Liver (tissue), 10 donors: ENCODE measurements at places on chromosomes 2 and 18. TPM values are rescaled to one million over a fixed set of nuclear protein-coding genes. Genes with fewer than 3 reads are reported as not detected.

DNA sequence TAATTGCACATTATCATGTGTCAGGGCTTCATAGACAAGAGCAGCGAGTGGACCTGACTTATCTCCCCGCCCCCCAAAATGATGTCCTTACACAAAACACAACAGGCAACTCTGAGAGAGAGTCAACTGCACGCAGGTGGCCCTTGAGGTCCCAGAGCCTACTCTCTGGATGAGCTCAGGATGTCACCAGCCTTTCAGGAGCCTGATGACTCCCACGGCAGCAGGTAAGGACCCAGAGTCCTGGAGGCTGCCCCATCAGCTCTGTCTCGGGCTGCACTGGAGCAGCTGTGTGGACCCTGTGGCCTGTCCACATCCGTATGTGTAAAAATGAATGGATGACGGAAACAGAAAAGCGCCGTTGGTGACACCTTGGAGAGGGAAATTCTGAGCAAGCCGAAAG, 130.9 kb downstream of the HDAC4 start:
- no peak for DNase-seq
- H3K4me1 ChIP-seq = peaks cover 21% of the 10 kb centered on the region
- no peak overlapping the region for H3K27ac ChIP-seq
- H3K4me3 ChIP-seq = no peak overlapping the region
- no peaks in the 10 kb centered on the region for H3K27me3 ChIP-seq

DNA sequence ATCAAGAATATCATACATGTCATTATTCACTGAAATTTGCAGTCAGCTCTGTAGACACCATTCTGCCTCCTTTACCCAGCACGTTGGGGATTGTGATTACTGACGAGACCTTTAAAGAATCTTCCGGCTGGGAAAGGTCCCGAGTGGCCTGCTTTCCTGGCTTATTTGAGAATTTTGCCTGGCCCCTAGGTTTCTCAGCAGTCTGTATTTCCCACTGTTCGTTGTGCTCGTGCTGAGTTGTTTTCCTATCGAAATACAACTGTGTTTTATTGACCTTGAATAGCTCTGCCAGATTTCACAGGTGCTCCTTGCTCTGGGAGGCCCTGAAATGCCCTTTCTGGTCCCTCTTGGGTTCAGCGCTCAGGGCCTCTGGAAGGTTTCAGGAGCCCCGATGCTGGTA, 94.9 kb downstream of the AGAP1 start:
- no peaks in the 10 kb centered on the region for H3K27me3 ChIP-seq
- DNase-seq = no peak
- H3K27ac ChIP-seq = no peak overlapping the region
- H3K36me3 ChIP-seq = no peaks in the 10 kb centered on the region
- H3K4me1 ChIP-seq = no peaks in the 10 kb centered on the region

Gene POTEI
- total RNA-seq = not detected

GRCh38 chr2:108565778-108566375, 31.6 kb downstream of the LIMS1 start:
- H3K27ac ChIP-seq = no peak overlapping the region
- no peaks in the 10 kb centered on the region for H3K36me3 ChIP-seq
- no peak overlapping the region for H3K4me3 ChIP-seq
- no peaks in the 10 kb centered on the region for H3K27me3 ChIP-seq
- no peaks in the 10 kb centered on the region for H3K4me1 ChIP-seq

DNA sequence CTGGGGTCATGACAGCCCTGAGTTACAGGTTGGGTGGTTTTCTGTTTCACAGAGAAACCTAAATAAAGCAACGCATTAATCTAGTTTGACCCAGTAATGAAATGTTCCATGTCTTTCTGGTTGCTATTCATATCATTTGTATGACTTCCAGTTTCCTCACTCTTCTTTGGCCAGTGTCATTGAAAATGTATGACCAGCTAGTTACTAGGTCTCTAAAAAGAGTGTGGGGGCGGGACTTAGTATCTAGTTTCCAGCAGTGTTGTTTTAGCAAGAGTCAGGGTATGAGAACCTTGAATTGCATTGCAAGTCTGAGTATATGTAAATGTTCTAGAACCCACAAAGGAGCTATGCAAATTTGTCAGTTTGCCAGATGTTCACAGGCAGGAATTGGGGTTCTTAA, 47.7 kb downstream of the SLC9A2 start:
- H3K4me3 ChIP-seq = no peak overlapping the region
- no peaks in the 10 kb centered on the region for H3K36me3 ChIP-seq
- no peak overlapping the region for H3K27ac ChIP-seq
- H3K4me1 ChIP-seq = no peaks in the 10 kb centered on the region
- DNase-seq = no peak

- no peaks in the 10 kb centered on the region for H3K27me3 ChIP-seq
- H3K27ac ChIP-seq = no peak overlapping the region
- DNase-seq = no peak
- H3K4me1 ChIP-seq = peaks cover 13% of the 10 kb centered on the region
Measured at GRCh38 chr2:41896186-41896846, 151.5 kb upstream of the PKDCC start.

- no peaks in the 10 kb centered on the region for H3K4me1 ChIP-seq
- DNase-seq = no peak
- peaks cover 2% of the 10 kb centered on the region for H3K36me3 ChIP-seq
- no peaks in the 10 kb centered on the region for H3K27me3 ChIP-seq
Measured at GRCh38 chr18:49884959-49885358, 71.6 kb upstream of the ACAA2 start.

DNA sequence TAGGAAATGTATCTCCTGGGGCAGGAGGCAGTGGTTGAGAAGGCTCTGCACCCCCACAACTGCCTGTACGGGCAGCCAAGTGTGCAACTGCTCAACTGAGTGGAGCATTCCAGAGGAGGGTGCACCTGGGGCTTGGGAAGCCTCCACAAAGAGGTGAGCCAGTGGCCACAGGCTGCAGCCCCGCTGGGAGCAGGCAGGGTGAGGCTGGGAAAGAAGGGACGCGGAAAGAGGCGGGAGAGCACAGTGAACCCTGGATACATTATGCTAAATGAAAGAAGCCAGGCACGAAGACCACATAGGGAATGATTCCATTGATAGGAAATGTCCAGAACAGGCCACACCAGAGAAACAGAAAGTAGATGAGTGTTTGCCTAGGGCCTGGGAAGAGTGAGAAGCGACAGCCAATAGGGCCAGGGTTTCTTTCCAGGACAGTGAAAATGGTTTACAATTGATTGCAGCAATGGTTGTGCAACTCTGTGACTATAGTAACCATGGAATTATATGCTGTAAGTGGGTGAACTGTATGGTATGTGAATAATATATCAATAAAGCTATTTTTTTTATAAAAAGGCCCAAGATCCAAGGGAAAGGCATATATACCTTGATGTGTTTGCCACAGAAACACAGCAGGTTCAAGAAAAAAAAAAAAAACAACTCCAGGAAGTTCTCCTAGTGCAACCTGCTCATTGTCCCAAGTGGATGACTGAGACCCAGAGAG, 82.4 kb downstream of the DDX1 start:
- H3K27me3 ChIP-seq = no peaks in the 10 kb centered on the region
- no peak overlapping the region for H3K4me3 ChIP-seq
- H3K36me3 ChIP-seq = no peaks in the 10 kb centered on the region
- no peak overlapping the region for H3K27ac ChIP-seq
- H3K4me1 ChIP-seq = no peaks in the 10 kb centered on the region

DNA sequence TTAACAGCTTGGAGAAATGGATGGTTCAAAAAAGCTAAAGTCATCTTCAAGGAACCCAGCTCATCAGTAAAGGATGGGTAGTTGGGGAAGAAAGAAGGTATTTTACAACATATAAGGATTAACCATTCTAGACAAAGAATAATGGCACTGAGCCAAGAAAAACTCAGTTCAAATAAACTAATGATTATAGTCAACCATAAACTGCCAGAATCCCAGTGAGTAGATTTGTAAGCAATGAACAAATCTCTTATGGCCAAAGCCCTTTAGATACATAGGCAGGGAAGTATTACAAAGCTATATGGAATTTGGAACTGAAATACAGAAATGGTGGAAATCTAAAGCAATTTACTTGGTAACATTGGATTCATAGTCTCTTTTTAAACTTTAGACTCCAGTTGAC, 92.4 kb upstream of the ZFP36L2 start:
- H3K4me3 ChIP-seq = no peak overlapping the region
- no peaks in the 10 kb centered on the region for H3K36me3 ChIP-seq
- no peaks in the 10 kb centered on the region for H3K27me3 ChIP-seq
- DNase-seq = no peak

GRCh38 chr2:200454927-200455801, 54.7 kb downstream of the KCTD18 start:
- no peaks in the 10 kb centered on the region for H3K4me1 ChIP-seq
- DNase-seq = no peak
- peaks cover 14% of the 10 kb centered on the region for H3K36me3 ChIP-seq
- H3K4me3 ChIP-seq = no peak overlapping the region

Gene GKN2
- not detected for total RNA-seq

GRCh38 chr2:152047824-152048471, 50.9 kb downstream of the CACNB4 start:
- no peaks in the 10 kb centered on the region for H3K27me3 ChIP-seq
- DNase-seq = no peak
- H3K4me3 ChIP-seq = no peak overlapping the region
- no peaks in the 10 kb centered on the region for H3K4me1 ChIP-seq
- no peaks in the 10 kb centered on the region for H3K36me3 ChIP-seq

Gene TUBA3D
- 0.08 TPM for total RNA-seq

- no peak for DNase-seq
- H3K27me3 ChIP-seq = no peaks in the 10 kb centered on the region
- H3K27ac ChIP-seq = no peak overlapping the region
- no peak overlapping the region for H3K4me3 ChIP-seq
Measured at GRCh38 chr2:42849311-42849710, 56.9 kb upstream of the HAAO start.

Gene REEP1
- 1.7 TPM for total RNA-seq

- H3K4me3 ChIP-seq = no peak overlapping the region
- no peak overlapping the region for H3K27ac ChIP-seq
- no peaks in the 10 kb centered on the region for H3K4me1 ChIP-seq
- no peaks in the 10 kb centered on the region for H3K27me3 ChIP-seq
- DNase-seq = no peak
- H3K36me3 ChIP-seq = no peaks in the 10 kb centered on the region
Measured at GRCh38 chr2:236089271-236090026, 78.7 kb downstream of the GBX2 start.

Gene NR4A2
- 0.23 TPM for total RNA-seq

DNA sequence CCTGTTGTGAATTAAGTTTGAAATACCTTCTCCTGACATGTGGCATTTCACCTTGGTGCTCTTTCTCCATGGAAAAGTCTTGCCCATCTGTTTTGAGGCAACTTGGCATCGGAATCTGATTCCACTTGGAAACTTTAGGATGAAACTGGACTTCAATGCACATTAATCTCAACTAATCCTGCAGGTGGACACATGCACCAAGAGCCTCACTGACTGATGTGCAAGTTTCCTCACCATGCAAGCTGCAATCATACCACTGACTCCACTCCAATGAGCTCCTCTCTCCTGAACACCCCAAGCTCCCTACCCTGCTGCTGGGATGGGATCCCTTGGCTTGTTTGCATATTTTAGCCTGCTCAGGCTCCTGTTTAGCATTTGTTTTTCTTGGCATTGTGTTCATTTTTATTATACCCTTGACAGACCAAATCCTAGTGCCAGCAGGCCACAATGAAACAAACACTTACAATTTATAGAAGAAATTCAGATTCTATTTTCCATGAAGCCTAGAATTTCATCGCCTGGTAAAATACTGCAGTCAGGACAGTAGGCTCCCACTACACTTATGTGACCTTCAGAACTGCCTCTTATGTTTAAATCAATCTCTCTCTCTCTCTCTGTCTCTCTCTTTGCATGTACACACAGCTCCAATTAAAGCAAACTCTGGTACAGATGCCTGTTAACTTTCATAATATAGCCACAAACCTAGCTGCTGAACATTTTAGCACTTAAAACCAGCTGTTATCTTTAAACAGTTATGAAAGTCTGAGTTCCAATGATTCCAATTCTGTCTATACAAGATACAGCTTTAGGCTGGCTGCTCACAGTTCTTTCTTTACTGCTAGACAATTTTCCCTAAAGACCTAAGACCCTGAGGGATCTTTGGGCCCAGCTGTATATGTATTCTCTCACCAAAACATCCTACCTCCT, 141.5 kb downstream of the OSR1 start:
- H3K27me3 ChIP-seq = no peaks in the 10 kb centered on the region
- H3K27ac ChIP-seq = no peak overlapping the region
- no peaks in the 10 kb centered on the region for H3K36me3 ChIP-seq
- H3K4me3 ChIP-seq = no peak overlapping the region
- no peaks in the 10 kb centered on the region for H3K4me1 ChIP-seq

GRCh38 chr2:142668420-142668819, 209.0 kb upstream of the KYNU start:
- no peak overlapping the region for H3K4me3 ChIP-seq
- no peak overlapping the region for H3K27ac ChIP-seq
- no peaks in the 10 kb centered on the region for H3K4me1 ChIP-seq
- H3K36me3 ChIP-seq = no peaks in the 10 kb centered on the region
- DNase-seq = no peak
- H3K27me3 ChIP-seq = no peaks in the 10 kb centered on the region

- H3K4me1 ChIP-seq = no peaks in the 10 kb centered on the region
- H3K27me3 ChIP-seq = no peaks in the 10 kb centered on the region
- H3K4me3 ChIP-seq = no peak overlapping the region
- H3K36me3 ChIP-seq = no peaks in the 10 kb centered on the region
Measured at GRCh38 chr2:204135752-204136151, 199.2 kb downstream of the ICOS start.
